ENCODE measurements at places on chromosomes 3 and 15.

- peak; percentile 29 for DNase-seq
Measured at GRCh38 chr3:52983336-52983807, 62.5 kb downstream of the SFMBT1 start.

DNA sequence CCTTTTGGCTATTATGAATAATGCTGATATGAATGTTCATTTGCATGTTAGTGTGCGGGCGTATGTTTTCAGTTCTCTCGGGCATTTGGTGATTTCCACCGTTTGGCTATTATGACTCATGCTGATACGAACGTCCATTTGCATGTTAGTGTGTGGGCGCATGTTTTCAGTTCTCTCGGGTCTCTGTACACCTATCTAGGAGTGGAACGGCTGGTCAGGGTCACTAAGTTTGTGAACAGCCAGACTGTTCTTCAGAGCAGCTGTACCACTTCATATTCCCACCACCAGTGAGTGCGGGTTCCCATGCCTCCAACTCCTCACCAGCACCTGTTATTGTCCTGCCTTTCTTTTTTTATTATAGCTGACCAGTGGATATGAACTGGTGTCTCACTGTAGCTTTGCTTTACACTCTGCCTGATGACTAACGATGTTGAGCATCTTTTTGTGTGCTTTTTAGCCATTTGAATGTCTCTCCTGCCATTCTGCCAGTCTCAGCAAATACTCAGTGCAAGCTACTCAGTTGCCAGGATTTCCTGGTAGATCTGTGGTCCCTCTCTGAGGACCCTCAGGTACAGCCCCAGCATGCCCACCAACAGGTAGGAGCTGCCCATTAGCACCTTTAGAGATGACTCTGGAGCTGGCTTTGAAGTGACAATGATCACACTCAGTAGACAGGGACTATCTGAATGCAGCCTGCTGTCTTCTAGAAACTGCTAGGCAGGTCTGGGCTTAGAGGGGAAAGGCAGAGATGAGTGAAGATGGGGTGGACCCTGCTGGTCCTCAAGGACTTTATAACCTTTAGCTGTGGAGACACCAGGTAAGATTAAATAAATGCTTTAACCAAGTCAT is 141.1 kb downstream of the XXYLT1 start:
- DNase-seq: no peak

GRCh38 chr3:196115678-196116083 is 33.8 kb upstream of the TFRC start:
- no peak for DNase-seq

DNA sequence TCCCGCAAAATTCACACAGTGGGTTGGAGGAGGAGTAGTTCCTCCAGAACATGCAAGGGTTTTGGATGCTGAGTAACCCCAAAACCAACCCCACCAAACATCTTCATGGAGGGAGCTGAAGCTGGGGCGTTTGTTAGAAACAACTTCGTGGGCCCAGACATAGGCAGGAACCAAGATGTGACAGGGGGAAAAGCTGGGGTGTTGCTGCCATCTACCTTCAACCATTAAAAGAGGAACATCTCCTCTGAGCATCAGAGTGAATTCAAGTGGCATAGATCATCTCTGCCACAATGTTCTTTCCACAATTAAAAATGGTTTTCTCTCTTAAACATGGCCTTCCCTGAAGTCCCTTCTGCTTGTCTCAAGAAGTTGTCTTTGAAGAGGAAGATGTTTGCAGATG is 20.5 kb downstream of the SIDT1 start:
- DNase-seq: no peak

DNA sequence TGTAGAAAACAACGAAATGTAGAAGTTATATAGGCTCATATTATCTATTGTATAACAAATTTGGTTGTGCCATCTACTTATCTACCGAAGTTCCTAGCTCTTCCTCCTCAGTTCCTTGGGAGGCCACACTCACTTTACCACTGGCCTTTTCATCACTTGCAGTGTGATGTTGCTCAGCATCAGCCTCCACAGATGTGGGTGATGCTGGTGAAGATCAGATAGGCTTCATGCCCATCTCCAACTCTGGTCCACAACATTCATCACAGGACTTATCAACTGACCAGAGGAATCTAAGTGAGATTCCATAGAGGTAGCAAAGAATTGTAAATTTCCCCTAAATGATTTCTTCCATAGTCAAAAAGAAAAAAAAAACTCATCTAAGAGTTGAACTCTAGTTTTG is 8.4 kb downstream of the CD200 start:
- no peak for DNase-seq

- DNase-seq: no peak
Measured at GRCh38 chr3:99175276-99175812, 273.8 kb upstream of the DCBLD2 start.

- no peak for DNase-seq
Measured at GRCh38 chr3:55858302-55858701, 371.2 kb upstream of the WNT5A start.

- no peak for DNase-seq
Measured at GRCh38 chr15:72042054-72042453, 75.9 kb downstream of the MYO9A start.

- no peak for DNase-seq
Measured at GRCh38 chr3:59997583-59997982, 947.8 kb upstream of the CFAP20DC start.

All from stimulated activated CD8-positive, alpha-beta memory T cell treated with anti-CD3 and anti-CD28 coated beads, Interleukin-15, amount 100 ng/mL, for 1 hour (primary cell).